ENCODE measurements at places on chromosomes 3 and 15. TPM values are rescaled to one million over a fixed set of nuclear protein-coding genes. Genes with fewer than 3 reads are reported as not detected.

- DNase-seq = no peak
Measured at GRCh38 chr3:62142331-62143085, 230.8 kb downstream of the FEZF2 start.

GRCh38 chr3:186244016-186244415 is 118.0 kb downstream of the DGKG start:
- DNase-seq = no peak

The TMEM42 gene
- 17.2 TPM for total RNA-seq

DNA sequence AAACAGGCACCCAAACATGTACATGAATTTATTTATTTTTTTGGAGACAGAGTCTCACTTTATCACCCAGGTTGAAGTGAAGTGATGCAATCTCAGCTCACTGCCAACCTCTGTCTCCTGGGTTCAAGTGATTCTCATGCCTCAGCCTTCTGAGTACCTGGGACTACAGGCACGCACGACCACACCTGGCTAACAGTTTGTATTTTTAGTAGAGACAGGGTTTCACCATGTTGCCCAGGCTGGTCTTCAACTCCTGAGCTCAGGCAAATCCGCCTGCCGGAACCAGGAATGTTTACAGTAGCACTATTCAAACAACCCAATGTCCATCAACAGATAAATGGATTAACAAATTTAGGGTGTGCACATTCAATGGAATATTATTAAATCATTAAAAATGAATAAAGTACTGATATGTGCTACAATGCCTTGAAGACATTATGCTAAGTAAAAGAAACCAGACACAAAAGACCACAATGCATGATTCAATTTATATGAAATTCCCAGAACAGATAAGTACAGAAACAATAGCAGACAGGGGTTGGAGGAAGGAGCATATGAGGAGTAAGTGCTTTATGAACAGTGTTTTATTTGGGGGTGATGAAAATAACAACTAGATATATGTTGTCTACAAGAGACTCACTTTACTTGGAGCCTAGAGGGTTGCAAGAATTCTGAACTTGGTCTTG is 1.3 kb downstream of the LEO1 start:
- DNase-seq = no peak

DNA sequence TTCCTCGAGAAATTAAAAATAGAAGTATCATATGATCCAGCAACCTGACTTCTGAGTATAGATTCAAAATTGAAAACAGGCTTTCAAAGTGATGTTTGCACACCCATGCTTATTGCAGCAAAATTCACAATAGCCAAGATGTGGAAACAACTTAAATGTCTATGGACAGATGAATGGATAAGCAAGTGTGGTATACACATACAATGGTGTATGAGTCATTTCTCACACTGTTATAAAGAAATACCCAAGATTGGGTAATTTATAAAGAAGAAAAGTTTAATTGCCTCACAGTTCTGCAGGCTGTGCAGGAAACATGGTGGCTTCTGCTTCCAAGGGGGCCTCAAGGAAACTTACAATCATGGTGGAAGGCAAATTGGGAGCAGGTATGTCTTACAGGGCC is 100.8 kb downstream of the KLF13 start:
- DNase-seq = no peak

- no peak for DNase-seq
Measured at GRCh38 chr3:105430455-105430854, 63.7 kb downstream of the ALCAM start.

DNA sequence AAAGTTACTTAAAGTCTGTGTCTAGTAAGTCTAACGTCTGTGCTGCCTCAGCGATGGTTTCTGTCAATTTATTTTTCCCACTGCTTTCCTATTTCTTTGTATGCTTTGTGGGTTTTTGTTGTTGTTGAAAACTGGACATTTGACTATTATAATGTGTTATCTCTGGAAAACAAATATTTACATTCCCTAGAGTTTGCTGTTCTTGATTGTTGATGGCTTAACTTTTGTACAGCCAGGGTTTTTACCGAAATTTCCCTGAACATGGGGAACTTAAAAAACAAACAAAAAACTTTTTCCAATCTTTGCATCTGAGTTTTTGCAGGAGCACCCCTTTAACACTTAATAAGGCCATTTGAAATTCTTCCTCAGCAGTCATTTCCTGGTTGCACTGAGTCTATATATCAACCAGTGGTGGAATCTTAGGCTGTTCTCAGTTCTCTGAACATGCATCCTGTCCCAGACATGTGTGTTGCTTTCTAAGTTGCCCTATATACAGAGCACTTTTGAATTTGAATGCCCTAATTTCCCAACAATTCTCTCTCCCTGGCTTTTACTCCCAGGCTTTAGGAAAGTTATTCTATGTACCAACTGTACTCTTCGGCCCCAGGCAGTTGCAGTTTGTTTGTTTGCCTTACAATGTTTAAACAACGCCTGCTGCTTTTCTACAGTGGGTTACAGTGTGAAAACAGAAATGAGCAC is 11.8 kb upstream of the PIAS1 start:
- DNase-seq = no peak

DNA sequence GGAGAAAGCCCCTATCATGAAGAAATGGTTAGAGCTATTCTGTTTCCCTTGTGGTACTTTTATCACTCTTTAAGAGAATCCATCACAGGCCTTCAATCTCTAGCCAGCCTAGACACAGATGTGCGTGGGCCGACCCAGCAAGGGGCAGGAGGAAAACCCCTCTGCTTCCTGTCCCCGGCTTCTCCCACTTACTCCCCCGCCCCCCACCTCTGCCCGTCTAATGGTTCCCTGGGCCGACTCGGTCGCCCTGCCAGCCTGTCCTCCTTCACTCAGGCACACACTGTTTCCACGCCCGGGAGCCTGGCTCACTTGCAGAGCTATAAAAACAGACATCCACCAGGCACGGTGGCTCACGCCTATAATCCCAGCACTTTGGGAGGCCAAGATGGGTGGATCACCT is 58.3 kb upstream of the TFRC start:
- no peak for DNase-seq

- DNase-seq = no peak
Measured at GRCh38 chr3:58361866-58362265, 29.2 kb downstream of the PXK start.

GRCh38 chr3:198079771-198080520 is 119.9 kb downstream of the LMLN start:
- peak; percentile 72 for DNase-seq

- no peak for DNase-seq
Measured at GRCh38 chr3:29764041-29764440, 483.2 kb downstream of the RBMS3 start.

DNA sequence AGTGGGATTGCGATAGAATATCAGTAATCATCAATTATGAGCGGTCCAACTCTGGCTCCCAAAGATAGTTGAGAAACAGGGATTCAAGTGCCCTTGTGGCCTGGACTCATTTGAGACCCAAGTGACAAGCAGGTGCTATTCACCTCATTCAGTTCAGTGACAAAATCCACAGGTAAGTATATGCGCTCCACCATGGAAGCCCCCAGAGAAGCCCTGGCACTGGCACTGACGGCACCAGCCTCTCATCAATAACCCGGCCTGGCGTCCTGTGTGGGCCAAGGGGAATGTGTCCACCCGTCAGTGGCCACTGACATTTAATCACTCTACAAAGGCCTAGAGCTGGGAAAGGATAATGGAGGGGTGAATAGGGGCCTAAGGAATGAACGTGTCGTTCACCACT is 117.2 kb downstream of the ADCY5 start:
- DNase-seq = no peak

The TNFSF10 gene
- total RNA-seq = 151 TPM

- no peak for DNase-seq
Measured at GRCh38 chr15:67303490-67304363, 49.1 kb downstream of the IQCH start.
